ENCODE measurements at places on chromosomes 4 and X.

DNA sequence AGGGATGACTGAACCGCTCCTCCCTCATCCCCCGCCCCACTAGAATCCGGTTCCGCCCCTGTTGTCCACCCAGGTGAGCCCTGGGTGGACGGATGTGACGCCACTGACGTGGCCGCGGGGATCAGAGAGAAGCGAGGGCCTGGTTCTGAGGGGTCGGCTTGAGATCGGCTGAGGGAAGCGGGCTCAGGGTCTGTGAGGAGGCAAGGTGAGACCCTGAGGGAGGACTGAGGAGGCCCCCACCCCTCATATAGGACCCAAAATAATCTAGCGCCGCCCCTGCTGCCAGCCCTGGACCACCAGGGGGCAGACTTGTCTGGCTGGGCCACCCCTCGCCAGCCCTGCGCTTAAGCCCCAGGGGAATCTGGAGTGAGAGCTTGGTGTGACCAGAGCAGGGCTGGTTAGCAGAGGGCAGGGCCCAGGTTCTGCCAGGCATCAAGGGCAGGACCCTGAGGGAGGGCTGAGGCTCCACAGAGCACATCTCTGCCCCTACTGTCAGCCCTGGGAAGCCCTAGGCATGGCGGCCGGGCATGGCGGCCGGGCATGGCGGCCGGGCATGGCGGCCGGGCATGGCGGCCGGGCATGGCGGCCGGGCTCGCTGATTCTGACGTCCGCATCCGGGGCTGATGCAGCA lies at the start of gene MAGEA8:
Gene MAGEA8 (plus strand): TSS at position 103 of the 631 bp plus-strand sequence. CDS start 3,090 bp downstream, outside the sequence.
- H3K27me3 ChIP-seq: no peaks in the 10 kb centered on the region
- no peak within 1 kb of the TSS for H3K4me3 ChIP-seq

DNA sequence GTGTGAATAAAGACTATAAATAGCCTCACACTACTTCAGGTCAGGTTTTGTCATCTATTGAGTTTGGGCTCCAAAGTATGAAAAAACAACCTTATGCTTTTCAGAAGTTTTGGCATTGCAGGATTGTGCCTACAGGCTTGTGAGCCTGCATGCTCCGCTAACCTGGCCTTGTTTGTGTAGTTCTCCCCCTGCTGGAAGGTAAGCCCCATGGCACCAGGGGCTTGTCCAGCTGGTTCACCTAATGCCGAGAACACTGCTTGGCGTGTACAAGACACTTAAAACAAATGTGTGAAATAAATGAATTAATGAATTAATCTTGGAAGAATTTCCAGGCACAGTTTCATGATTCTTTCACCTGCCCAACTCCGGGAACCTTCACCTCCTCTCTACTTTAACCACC lies 1.8 kb upstream of the HSD17B10 start:
- peaks cover 20% of the 10 kb centered on the region for H3K4me1 ChIP-seq
- H3K27me3 ChIP-seq: no peaks in the 10 kb centered on the region
- H3K4me3 ChIP-seq: no peak overlapping the region
- DNase-seq: peak; percentile 47
- H3K27ac ChIP-seq: no peak overlapping the region

DNA sequence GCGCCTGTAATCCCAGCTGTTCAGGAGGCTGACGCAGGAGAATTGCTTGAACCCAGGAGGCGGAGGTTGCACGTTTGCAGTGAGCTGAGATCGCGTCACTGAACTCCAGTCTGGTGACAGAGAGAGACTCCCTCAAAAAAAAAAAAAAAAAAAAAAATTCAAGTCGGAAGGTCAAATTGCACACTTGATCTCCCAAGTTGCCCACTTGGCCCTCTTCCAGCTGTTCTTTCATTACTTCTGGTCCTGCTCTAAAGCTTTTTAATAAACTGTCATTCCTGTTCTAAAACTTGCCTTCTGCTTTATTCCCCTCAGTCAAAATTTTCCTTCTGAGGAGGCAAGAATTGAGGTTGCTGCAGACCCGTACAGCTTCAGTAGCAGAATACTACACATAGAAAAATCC lies 2358.0 kb downstream of the ARAP2 start:
- H3K36me3 ChIP-seq: no peaks in the 10 kb centered on the region
- no peaks in the 10 kb centered on the region for H3K27me3 ChIP-seq
- H3K27ac ChIP-seq: no peak overlapping the region

DNA sequence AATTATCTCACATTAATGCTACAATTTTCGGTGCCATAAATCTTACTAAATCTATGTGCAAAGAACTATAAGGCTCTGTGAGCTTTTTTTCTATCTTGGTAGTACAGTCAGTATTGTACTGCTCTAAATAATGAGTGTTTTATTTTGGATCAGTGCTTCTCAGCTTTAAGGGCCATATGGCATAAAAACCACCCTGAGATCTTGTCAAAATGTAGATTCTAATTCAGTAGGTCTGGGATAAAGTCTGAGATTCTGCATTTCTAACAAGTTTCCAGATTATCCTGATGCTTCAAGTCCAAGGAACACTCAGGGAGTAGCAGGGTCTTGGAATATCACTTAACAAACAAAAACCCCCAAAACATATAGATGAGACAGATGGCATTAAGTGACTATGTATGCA lies 486.5 kb downstream of the GRXCR1 start:
- no peaks in the 10 kb centered on the region for H3K4me1 ChIP-seq
- DNase-seq: no peak
- H3K27ac ChIP-seq: no peak overlapping the region
- no peaks in the 10 kb centered on the region for H3K36me3 ChIP-seq
- H3K4me3 ChIP-seq: no peak overlapping the region

DNA sequence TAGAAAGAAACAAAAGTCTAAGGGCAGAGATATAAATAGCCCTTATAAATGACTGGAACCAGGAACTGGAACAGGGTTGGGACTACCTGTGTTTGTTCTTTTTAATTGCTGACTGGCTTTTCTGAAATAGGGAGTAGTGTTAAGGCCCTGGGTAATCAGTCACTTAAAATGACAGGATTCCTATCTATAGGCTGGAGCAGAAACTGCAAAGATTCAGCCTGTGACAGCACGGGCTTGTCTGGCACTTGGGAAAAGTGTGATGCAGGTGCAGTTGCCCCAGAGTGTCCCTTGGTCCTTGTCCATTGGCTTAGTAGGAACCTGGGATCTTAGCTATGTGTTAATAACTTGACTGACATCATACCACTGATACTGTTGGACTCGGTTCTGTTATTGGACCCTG lies 14.7 kb upstream of the PLAC8 start:
- H3K27me3 ChIP-seq: no peaks in the 10 kb centered on the region
- H3K4me3 ChIP-seq: no peak overlapping the region
- no peak for DNase-seq
- H3K4me1 ChIP-seq: peaks cover 5% of the 10 kb centered on the region
- H3K27ac ChIP-seq: no peak overlapping the region

DNA sequence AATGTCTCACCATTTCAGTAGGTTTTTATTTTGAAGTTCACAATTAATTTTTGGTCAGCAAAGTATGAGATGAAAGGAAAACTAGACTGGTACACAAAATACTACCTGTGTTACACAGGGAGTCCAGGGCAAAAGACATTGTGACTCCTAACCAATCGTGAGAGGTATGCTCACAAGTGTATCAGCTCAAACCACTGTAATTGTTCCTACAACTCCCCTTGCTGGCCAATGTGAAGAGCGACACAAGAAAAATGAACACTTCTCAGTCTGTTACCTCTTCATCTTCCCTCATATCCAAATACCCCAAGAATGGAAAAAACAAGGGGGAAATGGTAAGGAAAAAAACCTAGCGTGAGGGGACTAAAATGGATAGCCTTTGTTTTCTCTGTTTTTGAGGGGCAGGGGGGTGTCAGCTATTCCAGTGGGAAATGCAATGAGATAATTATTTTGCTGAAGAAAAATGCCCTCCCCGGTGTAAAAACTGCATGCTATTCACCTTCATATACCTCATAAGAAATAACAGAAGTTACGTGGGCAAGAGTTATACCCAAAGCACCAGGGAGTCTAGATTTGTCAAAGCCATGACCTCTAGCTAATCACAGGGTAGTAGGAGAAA lies 30.6 kb upstream of the NSUN7 start:
- H3K4me3 ChIP-seq: no peak overlapping the region
- H3K27ac ChIP-seq: no peak overlapping the region
- H3K4me1 ChIP-seq: peaks cover 15% of the 10 kb centered on the region
- H3K27me3 ChIP-seq: peaks cover 5% of the 10 kb centered on the region

- no peaks in the 10 kb centered on the region for H3K27me3 ChIP-seq
- H3K27ac ChIP-seq: peak overlapping the region; percentile 23
- peaks cover 27% of the 10 kb centered on the region for H3K4me1 ChIP-seq
- no peak overlapping the region for H3K4me3 ChIP-seq
- no peak for DNase-seq
Observed at GRCh38 chrX:41718481-41719235, 5.3 kb upstream of the GPR82 start.

DNA sequence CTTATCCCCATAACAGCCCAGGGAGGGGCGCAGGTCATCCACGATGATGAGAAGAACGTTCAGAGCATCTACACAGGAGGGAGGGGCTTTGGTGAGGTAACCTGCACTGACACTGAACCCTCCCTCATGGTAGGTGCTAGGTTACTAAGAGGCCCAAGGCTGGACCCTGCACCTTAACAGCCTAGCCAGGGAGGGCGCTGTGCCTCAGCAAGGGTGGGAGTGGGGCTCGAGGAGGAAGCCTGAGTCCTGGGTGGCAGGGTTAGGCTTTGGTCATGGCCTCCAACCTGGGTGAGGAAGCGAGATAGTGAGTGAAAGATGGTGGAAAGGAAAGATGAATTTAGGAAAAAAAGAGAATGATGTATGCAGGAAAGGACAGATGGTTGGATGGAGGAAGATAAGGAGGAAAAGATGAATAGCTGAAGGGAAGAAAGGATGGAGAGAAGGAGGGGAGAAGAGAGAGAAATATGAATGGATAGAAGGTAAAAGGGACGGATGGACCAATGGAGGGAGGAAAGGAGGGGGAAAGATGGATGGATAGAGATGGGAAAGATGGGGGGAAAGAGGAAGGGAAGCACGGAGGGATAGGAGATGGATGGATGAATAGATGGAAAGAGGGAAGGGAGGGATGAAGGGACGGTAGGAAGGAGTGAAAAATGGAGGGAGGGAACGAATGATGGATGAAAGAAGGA lies 736 bp downstream of the IDS start:
- peak overlapping the region; percentile 46 for H3K4me3 ChIP-seq
- no peaks in the 10 kb centered on the region for H3K27me3 ChIP-seq
- peaks cover 4% of the 10 kb centered on the region for H3K36me3 ChIP-seq
- H3K4me1 ChIP-seq: peaks cover 35% of the 10 kb centered on the region
- H3K27ac ChIP-seq: peak overlapping the region; percentile 98

GRCh38 chrX:136963973-136964372 lies 69.8 kb downstream of the GPR101 start:
- no peak overlapping the region for H3K4me3 ChIP-seq
- H3K36me3 ChIP-seq: no peaks in the 10 kb centered on the region
- no peak for DNase-seq
- no peaks in the 10 kb centered on the region for H3K27me3 ChIP-seq

DNA sequence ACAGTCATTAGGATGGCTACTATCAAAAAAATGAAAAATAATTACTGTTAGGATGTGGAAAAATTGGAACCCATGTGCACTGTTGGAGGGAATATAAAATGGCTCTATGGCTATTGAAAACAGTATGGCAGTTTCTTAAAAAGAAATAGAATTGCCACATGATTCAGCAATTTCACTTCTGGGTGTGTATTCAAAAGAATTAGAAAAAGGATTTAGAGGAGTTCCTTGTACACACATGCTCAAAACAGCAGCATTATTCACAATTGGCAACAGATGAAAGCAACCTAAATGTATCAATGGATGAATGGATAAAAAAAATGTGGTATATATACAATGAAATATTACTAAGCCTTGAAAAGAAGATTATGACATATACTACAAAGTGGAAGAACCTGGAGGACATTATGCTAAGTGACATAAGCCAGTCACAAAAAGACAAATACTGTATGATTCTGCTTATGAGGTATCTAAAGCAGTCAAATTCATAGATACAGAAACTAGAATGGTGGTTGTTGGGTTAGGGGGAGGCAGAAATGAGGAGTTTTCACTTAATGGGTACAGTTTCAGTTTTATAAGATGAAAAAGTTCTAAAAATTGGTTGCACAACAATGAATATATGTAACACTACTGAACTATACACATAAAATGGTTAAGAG lies 123.2 kb downstream of the ELOVL6 start:
- H3K27ac ChIP-seq: no peak overlapping the region
- H3K27me3 ChIP-seq: no peaks in the 10 kb centered on the region
- DNase-seq: no peak
- H3K36me3 ChIP-seq: no peaks in the 10 kb centered on the region
- H3K4me3 ChIP-seq: no peak overlapping the region

- H3K36me3 ChIP-seq: no peaks in the 10 kb centered on the region
- no peak overlapping the region for H3K4me3 ChIP-seq
- H3K27me3 ChIP-seq: no peaks in the 10 kb centered on the region
- H3K4me1 ChIP-seq: peaks cover 7% of the 10 kb centered on the region
- no peak overlapping the region for H3K27ac ChIP-seq
- no peak for DNase-seq
Observed at GRCh38 chr4:26611372-26611771, 27.5 kb downstream of the TBC1D19 start.

DNA sequence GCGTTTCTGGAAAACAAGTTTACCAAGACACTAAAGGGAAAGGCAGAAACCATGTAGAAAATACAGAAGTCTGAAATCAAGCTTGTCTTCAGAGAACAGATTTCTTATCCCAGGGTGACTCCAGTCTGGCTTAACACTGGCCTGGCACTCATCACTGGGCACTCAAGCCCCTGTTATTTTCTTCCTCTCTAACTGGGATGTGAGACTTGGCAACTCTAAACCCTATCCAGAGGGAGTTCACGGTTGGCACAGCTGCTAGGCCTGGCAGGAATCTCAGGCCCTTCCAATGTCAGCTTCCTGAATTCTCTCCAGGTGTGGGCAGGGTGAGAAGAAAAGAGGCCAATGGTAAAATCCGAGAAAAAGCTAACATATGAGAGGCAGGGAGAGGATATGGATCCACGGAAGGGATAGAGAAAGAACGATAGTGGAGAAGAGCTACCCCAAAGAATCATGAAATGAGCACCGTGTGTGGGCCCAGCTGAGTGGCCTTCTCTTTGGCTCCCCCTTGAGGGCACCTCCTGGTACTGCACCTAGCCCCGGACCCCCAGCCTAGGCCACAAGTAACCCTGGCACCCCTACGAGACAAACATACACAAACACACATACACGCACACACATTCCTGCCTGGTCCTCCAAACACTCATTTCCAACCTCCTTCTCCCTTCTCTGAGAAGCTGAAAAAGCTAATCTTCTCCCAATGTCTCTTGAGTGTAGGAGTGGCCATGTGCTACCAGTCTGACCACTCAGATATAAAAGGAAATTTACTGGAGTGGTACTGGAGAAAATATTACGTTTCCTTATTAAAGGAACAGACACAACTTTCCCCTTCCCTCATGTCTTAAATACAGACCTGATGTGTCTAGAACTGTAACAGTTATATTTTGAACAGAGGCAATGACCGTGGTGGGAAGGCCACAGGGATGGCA lies 16.6 kb upstream of the PTCHD1 start:
- peaks cover 2% of the 10 kb centered on the region for H3K4me1 ChIP-seq
- H3K27me3 ChIP-seq: peaks cover 2% of the 10 kb centered on the region
- no peak overlapping the region for H3K27ac ChIP-seq
- no peak overlapping the region for H3K4me3 ChIP-seq
- H3K36me3 ChIP-seq: no peaks in the 10 kb centered on the region

GRCh38 chr4:17009871-17010367 lies 111.5 kb upstream of the LDB2 start:
- no peak overlapping the region for H3K27ac ChIP-seq
- no peaks in the 10 kb centered on the region for H3K4me1 ChIP-seq
- no peak for DNase-seq
- H3K36me3 ChIP-seq: no peaks in the 10 kb centered on the region
- no peak overlapping the region for H3K4me3 ChIP-seq
- H3K27me3 ChIP-seq: no peaks in the 10 kb centered on the region

Measured in T-cell (primary cell).